ENCODE measurements at places on chromosomes 1 and 21. TPM values are rescaled to one million over a fixed set of nuclear protein-coding genes. Genes with fewer than 3 reads are reported as not detected.
A peak's percentile ranks its signal among the peaks of the same experiment; 100 is the strongest.

The TNFRSF8 gene
- total RNA-seq, result not detected

The VCAM1 gene
- not detected for total RNA-seq

The NPPB gene
- 43.4 TPM for total RNA-seq

The B3GALT5 gene
- total RNA-seq, result 0.18 TPM

The CD1E gene
- total RNA-seq, result not detected

The APCS gene
- not detected for total RNA-seq

The TAF1A gene
- 15.9 TPM for total RNA-seq

The GREM2 gene
- 0.51 TPM for total RNA-seq

The LAD1 gene
- 80.5 TPM for total RNA-seq

The GOLT1A gene
- 20.4 TPM for total RNA-seq

The LPAR3 gene
- total RNA-seq, result not detected

The CNR2 gene
- not detected for total RNA-seq

The SHE gene
- total RNA-seq, result not detected

The GPR25 gene
- not detected for total RNA-seq

The CNN3 gene
- total RNA-seq, result 286 TPM

The CLIC6 gene
- not detected for total RNA-seq

The TSPEAR gene
- total RNA-seq, result 0.32 TPM

GRCh38 chr21:34200288-34200905 lies 127.0 kb downstream of the MRPS6 start:
- H3K27me3 ChIP-seq, result no peaks in the 10 kb centered on the region
- H3K36me3 ChIP-seq, result no peaks in the 10 kb centered on the region
- H3K27ac ChIP-seq, result peak overlapping the region; percentile 87
- peaks cover 16% of the 10 kb centered on the region for H3K4me1 ChIP-seq
- no peak for DNase-seq

DNA sequence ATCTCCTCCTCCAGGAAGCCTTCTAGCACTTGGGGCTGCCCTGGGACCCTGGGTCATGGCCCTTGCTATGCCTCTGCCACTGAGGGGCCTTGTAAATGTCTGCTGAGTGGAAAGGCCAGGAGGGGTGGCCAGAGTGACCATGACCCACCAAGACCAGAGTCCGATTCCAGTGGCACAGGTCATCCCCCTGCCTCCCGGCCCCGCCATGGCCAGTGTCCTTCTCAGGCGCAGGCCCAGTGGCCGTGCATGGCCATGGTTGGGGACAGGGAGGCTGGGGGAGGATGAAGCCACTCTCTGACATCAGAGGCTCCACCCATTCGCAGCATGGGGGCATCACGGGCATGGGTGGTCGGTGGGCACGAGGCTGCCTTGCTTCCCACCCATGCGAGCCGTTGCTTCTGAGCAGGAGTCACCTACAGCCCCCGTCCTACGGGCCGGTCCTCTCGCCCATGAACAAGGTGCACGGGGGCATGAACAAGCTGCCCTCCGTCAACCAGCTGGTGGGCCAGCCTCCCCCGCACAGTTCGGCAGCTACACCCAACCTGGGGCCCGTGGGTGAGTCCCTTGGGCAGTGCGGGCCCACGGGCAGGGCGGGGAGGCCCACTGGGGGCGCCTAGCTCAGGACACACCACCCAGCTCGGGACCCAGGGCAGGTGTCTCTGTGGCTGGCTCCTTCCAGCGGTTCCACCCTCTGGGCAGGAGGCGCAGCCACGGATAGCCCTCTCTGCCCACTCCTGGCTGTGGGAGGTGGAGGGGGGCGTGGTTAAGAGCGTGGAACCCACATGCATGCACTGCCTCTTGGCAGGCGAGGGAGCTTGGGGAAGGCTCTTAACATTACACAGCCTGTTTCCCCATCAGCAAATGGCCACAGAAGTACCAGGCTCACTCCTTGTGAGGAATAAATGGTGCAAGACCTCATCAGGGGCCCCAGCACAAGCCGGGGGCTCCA lies 22.4 kb upstream of the CCDC27 start:
- no peaks in the 10 kb centered on the region for H3K36me3 ChIP-seq
- H3K4me3 ChIP-seq, result no peak overlapping the region
- H3K27ac ChIP-seq, result no peak overlapping the region
- DNase-seq, result no peak

GRCh38 chr1:17192394-17193221 lies 12.3 kb upstream of the PADI1 start:
- no peak for DNase-seq
- no peaks in the 10 kb centered on the region for H3K4me1 ChIP-seq
- H3K27ac ChIP-seq, result no peak overlapping the region

DNA sequence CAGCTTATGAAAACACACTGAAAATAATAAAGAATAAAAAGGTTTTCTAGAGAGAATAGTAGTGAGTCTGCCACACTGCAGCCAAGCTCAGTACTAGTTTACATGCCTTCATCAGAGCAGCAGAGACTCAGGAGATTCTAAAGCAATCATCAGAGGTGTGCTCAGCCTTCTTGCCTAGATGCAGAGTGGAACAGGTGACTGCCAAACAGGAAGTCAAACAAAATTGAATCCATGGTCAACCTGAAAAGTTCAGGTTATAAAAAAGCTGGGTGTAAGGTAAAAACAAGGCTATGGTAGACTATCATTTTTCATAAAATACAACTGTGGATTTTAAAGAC lies 165.3 kb upstream of the C1orf105 start:
- no peak for DNase-seq
- no peak overlapping the region for H3K27ac ChIP-seq
- H3K27me3 ChIP-seq, result no peaks in the 10 kb centered on the region

GRCh38 chr21:32975811-32976431 lies 49.8 kb upstream of the OLIG2 start:
- H3K4me1 ChIP-seq, result no peaks in the 10 kb centered on the region
- no peaks in the 10 kb centered on the region for H3K27me3 ChIP-seq
- no peaks in the 10 kb centered on the region for H3K36me3 ChIP-seq
- DNase-seq, result no peak
- H3K27ac ChIP-seq, result no peak overlapping the region

- DNase-seq, result no peak
- H3K4me1 ChIP-seq, result peaks cover 15% of the 10 kb centered on the region
- no peak overlapping the region for H3K4me3 ChIP-seq
- no peaks in the 10 kb centered on the region for H3K36me3 ChIP-seq
- no peak overlapping the region for H3K27ac ChIP-seq
These were observed 8.7 kb upstream of the CD34 start for GRCh38 chr1:207919523-207920170.

- H3K27ac ChIP-seq, result no peak overlapping the region
- no peak for DNase-seq
- no peak overlapping the region for H3K4me3 ChIP-seq
- H3K4me1 ChIP-seq, result no peaks in the 10 kb centered on the region
These were observed 545.4 kb downstream of the ADGRL2 start for GRCh38 chr1:82346141-82346540.

- no peak overlapping the region for H3K27ac ChIP-seq
- H3K4me1 ChIP-seq, result no peaks in the 10 kb centered on the region
- no peaks in the 10 kb centered on the region for H3K27me3 ChIP-seq
- no peaks in the 10 kb centered on the region for H3K36me3 ChIP-seq
- peak; percentile 81 for DNase-seq
- H3K4me3 ChIP-seq, result no peak overlapping the region
These were observed 26.5 kb downstream of the DMRTB1 start for GRCh38 chr1:53485478-53486394.

- no peaks in the 10 kb centered on the region for H3K36me3 ChIP-seq
- DNase-seq, result no peak
- no peak overlapping the region for H3K27ac ChIP-seq
- H3K27me3 ChIP-seq, result no peaks in the 10 kb centered on the region
- H3K4me3 ChIP-seq, result no peak overlapping the region
- H3K4me1 ChIP-seq, result peaks cover 24% of the 10 kb centered on the region
These were observed 18.4 kb upstream of the EDN2 start for GRCh38 chr1:41502912-41503311.

GRCh38 chr21:28971171-28971570 lies 21.5 kb downstream of the LTN1 start:
- no peak overlapping the region for H3K27ac ChIP-seq
- H3K4me3 ChIP-seq, result no peak overlapping the region
- H3K4me1 ChIP-seq, result no peaks in the 10 kb centered on the region
- no peaks in the 10 kb centered on the region for H3K27me3 ChIP-seq
- no peak for DNase-seq

DNA sequence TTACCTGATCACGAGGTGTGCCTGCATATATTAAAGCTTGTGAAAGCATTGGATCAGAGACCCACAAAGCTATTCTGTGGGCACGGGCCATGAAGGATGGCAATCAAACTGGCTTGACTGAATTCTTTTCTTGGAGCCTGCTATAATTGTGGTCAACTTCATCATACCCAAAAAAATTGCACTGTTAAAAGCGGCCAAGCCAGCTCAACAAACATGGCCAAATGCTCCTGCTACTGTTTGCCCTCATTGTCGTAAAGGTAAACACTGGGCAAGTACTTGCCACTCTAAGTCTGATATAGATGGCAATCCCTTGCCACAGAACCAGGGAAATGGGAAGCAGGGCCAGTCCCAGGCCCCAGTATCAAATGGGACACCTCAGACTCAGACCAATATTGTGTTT lies 6.6 kb upstream of the GSTM5 start:
- no peak overlapping the region for H3K27ac ChIP-seq
- no peaks in the 10 kb centered on the region for H3K4me1 ChIP-seq
- H3K27me3 ChIP-seq, result no peaks in the 10 kb centered on the region
- H3K36me3 ChIP-seq, result no peaks in the 10 kb centered on the region
- no peak overlapping the region for H3K4me3 ChIP-seq
- no peak for DNase-seq

DNA sequence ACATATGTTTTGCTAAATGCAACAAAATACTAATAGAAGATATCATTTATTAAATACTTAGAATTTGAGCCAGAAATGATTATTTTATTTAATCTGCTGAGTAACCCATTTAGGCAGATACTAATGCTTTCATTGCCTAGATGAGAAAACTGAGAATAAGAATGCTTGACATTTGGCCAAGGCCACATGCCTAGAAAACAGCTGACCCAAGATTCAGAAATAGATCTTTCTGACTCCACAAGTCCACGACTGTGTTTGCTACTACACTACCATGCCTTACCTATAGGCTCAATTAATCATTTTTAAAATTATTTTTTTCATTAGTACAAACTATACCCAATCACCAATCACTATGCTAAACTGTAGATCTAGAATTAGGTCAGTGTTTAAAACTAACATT lies 129.7 kb downstream of the ATP1B1 start:
- H3K27me3 ChIP-seq, result no peaks in the 10 kb centered on the region
- no peak for DNase-seq
- no peak overlapping the region for H3K4me3 ChIP-seq
- H3K4me1 ChIP-seq, result no peaks in the 10 kb centered on the region

DNA sequence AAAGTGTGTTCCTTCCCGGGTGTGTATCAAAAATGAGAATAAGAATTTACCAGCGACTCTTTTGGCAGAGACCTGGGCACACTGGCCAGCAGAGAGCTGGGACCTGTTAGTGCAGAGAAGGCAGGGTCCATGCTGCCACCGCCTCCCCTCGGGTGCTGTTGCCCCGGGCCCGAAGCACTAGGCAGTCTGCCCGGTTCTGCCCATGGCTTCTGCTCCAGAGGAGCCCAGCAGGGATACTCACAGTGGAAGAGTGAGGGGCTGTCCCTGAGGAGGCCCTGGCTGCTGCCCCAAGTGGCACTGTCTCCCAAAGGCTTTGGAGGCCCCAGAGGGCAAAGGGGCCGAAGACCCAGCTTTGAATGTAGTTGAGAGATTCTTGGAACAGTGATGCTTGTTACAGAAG lies 80.5 kb downstream of the MIS18A start:
- DNase-seq, result no peak
- no peaks in the 10 kb centered on the region for H3K36me3 ChIP-seq
- H3K27ac ChIP-seq, result no peak overlapping the region
- H3K4me3 ChIP-seq, result no peak overlapping the region

- H3K4me3 ChIP-seq, result no peak overlapping the region
- H3K36me3 ChIP-seq, result no peaks in the 10 kb centered on the region
- H3K27ac ChIP-seq, result no peak overlapping the region
- DNase-seq, result no peak
- no peaks in the 10 kb centered on the region for H3K27me3 ChIP-seq
These were observed 29.4 kb downstream of the VAV3 start for GRCh38 chr1:107935396-107936064.

- H3K27ac ChIP-seq, result no peak overlapping the region
- DNase-seq, result no peak
- no peaks in the 10 kb centered on the region for H3K4me1 ChIP-seq
- no peaks in the 10 kb centered on the region for H3K36me3 ChIP-seq
- H3K4me3 ChIP-seq, result no peak overlapping the region
These were observed 86.4 kb upstream of the C1orf21 start for GRCh38 chr1:184300446-184300845.

DNA sequence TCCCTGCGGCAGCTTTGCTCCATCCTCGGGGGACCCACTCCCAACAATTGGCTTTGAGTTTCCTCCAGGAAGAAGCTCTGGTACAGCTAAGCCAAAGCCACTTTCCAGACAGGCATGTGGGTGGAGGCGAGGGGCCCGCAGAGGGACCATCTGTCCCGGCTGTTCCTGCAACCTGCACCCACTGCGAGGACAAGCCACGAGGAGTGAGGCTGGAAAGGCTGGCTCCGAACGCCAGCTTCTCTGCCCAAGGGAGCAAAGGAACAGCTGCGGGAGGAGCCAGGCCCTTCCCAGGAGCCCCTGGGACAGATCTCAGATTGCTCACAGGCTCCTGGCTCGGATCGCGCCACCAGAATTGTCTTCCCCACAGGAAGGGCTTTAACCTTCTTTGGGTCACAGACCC lies 28.3 kb upstream of the PEF1 start:
- DNase-seq, result no peak
- H3K27me3 ChIP-seq, result no peaks in the 10 kb centered on the region
- H3K27ac ChIP-seq, result no peak overlapping the region

DNA sequence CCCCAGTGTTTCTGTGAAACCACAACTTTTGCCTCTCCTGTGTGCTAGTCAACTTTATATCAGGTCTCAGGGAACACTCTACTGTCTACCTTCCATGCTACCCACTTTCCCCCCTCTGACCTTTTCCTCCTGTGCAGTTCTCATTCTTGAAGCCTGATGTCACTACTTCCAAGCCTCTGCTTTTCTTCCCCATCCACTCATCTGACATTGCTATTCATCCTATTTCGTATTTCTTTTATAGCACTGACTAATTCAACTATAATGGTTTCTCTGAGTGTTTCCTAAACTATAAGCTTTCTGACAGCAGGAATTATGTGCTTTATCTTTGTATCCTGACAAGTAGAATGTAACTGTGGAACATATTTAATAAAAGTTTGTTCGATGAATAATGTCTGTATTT lies 18.2 kb upstream of the DPH5 start:
- H3K27me3 ChIP-seq, result no peaks in the 10 kb centered on the region
- H3K4me1 ChIP-seq, result no peaks in the 10 kb centered on the region
- no peak overlapping the region for H3K27ac ChIP-seq
- DNase-seq, result no peak
- no peaks in the 10 kb centered on the region for H3K36me3 ChIP-seq

- H3K27ac ChIP-seq, result no peak overlapping the region
- no peak for DNase-seq
- no peak overlapping the region for H3K4me3 ChIP-seq
- H3K4me1 ChIP-seq, result peaks cover 5% of the 10 kb centered on the region
- H3K27me3 ChIP-seq, result no peaks in the 10 kb centered on the region
- H3K36me3 ChIP-seq, result no peaks in the 10 kb centered on the region
These were observed 7.3 kb upstream of the GJB5 start for GRCh38 chr1:34747638-34747941.

- no peak for DNase-seq
- no peak overlapping the region for H3K4me3 ChIP-seq
- no peak overlapping the region for H3K27ac ChIP-seq
- no peaks in the 10 kb centered on the region for H3K36me3 ChIP-seq
These were observed 8.2 kb downstream of the GOLPH3L start for GRCh38 chr1:150688763-150689162.

Measured in Caco-2 (cell line).